CD4-positive, CD25-positive, alpha-beta regulatory T cell (primary cell): ENCODE measurements at places on chromosomes 1 and 21.

DNA sequence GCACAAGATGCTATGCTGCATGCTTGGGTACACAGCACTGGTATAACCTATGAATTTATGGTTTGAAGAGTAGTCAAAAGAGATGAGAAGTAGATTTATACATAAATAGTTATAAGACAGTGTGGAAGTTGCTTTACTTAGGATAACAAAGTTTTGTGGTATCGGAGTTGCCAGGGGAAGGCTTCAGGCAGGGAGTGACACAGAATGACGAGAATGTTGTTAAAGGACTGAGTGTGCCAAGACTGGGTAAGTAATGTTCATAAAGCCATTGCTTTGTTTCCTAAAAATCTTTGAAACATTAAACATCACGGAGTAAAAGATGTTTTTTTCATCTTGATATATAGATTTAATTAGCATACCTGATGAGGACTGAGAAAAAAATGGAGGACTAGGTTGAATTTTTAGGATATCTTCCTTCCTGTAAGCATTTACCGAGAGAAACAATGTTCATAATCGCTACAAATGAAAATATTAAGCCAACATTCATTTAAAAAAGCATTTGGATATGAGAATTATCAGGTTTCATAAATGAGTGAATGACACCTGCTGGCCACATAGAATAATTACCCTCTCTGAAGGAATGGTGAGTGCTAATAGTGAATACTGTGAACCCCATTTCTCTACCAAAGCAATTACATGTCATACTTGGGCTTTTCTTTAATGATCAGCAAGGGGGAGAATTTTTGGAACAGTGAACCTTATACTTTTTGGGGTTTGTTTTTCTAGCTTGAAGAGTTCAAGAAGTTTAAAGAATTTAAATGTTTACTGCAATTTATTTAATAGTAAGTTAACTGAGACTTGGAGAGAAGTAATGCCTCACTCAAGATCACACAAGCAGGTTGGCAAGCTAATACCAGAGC is 28.4 kb downstream of the EXTL2 start:
- peak; percentile 35 for DNase-seq

DNA sequence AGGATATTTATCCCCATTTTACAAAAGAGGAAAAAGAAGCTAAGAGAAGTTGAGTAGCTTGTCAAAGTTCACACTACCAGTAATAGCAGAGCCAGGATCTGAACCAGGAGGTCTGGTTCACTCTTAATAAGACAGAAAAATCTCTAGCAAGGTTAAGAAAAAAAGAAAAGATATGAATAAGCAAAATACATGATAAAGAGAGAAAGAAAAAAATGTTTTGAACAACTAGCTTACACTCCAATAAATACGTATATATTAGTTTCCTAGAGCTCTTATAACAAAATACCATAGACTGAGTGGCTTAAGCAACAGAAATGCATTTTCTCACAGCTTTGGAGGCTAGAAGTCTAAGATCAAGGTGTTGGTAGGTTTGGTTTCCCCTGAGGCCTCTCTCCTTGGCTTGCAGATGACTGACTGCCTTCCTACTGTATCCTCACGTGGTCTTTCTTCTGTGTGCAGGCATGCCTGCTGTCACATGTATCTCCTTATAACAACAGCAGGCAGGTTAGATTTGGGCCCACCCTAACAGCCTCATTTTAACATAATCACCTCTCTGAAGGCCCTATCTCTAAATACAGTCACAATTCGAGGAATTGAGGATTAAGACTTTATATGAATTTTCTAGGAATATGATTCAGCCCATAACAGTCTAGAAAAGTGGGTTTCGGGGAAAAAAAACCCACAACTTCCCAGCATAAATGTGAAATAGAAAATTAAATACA is 60.4 kb downstream of the LEPR start:
- DNase-seq = no peak

DNA sequence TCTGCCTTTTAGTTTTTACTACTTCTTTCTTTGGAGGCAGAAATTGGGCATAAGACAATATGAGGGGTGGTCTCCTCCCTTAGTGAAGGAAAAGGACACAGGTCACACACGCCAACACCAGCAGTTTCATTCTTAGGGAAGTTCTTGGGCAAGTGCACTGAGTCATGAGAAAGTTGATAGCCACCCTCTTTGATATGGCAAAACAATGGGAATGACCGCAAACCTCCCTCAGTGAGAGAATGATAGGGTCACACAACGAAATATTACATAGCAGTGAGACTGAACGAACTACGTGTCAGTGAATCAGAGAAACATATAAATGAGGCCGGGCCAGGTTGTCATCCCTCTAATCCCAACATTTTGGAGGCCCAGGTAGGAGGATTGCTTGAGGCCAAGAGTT is 20.0 kb downstream of the IL6R start:
- DNase-seq = no peak

DNA sequence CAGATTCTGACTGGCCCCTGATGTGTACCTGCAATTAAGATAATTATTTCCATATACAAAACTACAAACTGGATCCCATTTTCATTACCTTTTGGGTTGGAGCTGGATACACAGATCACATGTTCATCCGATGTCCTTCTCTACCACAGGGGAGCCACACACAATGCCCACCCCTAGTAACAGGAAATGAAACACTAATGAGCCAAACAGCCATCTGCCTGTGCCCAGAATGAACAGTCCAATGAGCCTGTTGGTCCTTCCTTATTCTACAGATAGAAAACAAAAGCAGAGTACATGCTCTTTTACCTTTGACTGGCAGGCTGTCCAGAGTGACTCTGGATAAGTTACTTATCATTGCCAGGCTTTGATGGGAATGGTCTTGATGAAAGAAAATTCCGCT is 68.6 kb downstream of the SIPA1L2 start:
- no peak for DNase-seq

DNA sequence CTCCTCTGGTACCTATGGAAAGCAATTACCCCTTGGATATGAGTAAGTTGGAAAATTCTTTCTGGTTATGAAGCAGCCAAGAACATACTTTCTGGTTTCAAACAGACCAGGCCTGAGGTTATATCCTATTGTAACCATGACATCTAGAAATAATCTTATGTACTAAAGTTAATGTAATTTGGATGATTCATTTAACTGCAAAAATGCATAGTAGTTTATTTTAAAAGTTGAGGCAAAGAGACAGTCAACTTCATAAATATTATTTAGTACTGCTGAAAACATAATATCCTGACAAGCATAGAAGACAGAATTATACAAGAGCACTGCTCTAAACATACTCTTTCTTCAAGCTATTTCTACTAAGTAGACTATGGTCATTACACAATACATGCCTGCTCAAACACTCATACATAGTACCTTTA is 25.5 kb downstream of the ODF2L start:
- DNase-seq = no peak

DNA sequence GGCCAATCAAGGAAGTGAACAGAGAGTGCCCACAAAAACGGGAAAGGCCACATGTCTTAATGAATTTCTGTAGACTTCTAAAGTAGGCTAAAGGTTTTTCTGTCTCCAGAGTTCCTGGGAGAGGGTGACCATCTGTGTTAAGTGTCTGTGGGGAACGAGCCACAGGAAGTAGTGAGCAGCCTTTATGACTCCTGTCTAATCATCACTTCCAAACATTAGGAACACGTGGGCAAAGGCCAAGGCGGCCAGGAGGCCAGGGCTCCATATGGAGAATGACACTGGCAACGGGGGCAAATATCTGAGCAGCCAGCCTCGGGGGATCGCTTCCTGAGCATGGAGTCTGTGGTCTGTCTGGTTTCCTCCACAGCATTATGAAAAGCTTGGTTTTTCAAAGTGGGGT is 7.1 kb downstream of the FAM89A start:
- DNase-seq = no peak

GRCh38 chr21:32834916-32835235 is 63.3 kb upstream of the PAXBP1 start:
- no peak for DNase-seq

GRCh38 chr1:62213075-62213914 is 18.6 kb downstream of the L1TD1 start:
- no peak for DNase-seq

DNA sequence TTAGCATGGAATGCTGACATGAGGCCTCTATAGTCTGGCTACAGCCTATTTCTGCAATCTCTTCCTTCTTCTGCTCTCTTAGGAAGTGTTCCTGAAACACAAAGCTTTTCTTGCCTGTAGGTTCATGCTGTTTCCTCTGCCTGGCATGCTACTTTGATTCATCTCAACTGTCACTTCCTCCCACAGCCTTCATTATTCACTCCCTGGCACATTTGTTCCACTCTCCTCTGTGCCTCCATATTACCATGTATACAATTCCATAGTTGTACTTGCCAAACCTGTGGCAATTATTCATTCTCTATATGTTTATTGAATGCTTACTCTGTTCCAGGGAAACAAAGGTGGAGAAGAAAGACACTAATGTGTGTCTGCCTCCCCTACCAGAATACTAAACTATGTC is 210.2 kb downstream of the LRRC7 start:
- no peak for DNase-seq

DNA sequence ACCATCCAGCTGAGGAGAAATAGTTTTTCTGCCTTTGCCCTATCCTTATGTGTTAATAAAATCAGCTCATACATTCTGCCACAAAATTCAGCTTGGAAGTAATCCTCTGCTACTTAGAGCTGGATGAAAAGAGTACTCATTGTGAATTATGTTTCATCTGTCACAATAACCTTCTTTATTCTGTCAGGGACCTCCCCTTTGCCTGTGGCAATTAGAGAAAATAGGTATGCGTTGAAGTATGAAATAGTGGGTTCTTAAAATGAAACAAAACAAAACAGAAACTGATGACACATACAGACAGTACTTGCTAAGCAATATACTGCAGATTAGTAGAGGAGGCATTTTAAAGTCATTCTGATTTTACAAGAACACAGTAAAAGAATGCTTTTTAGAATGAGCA is 578.5 kb downstream of the USP25 start:
- DNase-seq = no peak

DNA sequence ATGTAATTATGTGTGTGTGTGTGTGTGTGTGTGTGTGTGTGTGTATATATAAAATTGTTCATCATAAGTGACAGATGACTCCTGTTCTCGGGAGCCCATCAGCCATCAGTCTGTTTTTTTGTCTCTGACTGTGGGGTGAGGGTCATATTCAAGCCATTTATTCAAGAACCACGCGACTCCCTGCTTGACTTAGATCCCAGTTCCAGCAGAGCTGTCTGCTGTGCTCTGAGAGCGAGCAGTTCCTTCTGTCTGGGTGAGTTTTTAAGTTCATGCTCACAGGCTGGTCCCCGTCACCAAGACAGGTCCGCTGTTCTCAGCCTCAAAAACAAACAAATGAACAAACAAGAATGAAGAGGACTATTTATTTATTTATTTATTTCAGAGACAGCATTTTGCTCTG is 18.3 kb upstream of the NPPB start:
- DNase-seq = no peak

- DNase-seq = no peak
These were observed 72.8 kb downstream of the SIPA1L2 start for GRCh38 chr1:232557096-232557495.

- peak; percentile 7 for DNase-seq
These were observed 122.8 kb upstream of the USP24 start for GRCh38 chr1:55337801-55338447.

DNA sequence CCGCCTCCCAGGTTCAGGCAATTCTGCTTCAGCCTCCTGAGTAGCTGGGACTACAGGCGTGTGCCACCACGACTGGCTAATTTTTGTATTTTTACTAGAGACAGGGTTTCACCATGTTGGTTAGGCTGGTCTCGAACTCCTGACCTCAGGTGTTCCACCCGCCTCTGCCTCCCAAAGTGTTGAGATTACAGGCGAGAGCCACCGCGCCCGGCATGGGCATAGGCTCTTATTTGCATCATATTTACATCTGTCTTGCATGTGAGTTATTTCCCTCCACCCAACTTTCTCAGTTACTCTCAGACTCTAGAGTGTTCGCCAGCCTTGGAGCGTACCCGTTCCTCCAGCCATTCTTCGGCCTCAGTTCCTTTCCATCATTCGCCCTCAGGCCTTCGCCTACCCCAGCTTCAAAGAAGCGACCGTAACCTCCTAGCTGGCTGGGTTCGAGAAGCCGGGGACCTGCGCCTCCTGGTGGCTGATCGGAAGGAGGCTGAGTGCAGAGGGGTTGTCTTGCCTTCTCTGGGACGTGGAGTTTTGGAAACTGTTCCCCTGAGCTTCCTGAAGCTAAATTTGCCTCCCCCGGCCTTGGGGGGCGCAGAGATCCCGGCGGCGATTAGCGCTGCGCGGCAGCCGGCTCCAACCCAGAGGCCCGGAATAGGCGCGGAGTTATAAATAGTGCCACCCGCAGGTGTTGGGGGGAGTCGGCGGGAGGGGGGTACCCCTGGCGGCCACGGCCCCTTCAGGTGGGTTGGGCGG is 3.6 kb upstream of the ZBTB7B start:
- DNase-seq = peak; percentile 50

DNA sequence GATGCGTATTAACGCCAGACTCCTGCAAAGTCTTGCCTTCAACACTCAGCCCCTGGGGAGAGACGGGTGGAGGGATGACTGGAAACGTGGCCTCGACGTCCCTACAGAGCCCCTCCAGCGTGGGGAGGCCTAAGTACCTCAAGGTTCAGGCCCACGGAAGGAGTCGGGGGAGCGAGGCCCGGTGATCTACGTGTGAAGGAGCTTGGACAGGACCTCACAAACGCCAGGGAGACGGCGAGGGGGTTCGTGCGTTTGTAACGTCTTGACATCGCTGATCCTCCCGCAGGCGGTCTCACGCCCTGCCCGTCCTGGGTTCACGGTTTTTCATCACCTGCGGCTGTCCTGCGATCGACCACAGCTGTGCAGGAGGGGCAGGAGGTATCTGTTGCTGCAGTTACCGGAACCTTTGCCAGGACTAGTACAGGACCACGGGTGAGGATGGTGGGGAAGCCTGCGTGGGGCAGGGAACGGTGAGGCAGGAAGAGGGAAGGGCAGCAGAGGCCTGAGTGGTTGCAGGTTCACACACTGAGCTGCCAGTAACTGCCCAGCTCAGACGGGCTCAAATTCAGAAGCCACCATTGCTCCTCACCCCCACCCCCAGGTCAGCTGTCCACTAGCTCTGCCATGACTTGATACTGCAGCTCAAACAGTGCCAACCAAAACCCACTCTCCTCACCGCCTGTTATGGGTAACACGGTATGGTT is 889 bp upstream of the CCNL2 start:
- DNase-seq = no peak

GRCh38 chr1:203629507-203630082 is 3.0 kb downstream of the ATP2B4 start:
- DNase-seq = peak; percentile 43

- DNase-seq = no peak
These were observed 10.1 kb downstream of the DNAJC11 start for GRCh38 chr1:6691507-6691906.
